ENCODE measurements at places on chromosomes 11 and 22. TPM values are rescaled to one million over a fixed set of nuclear protein-coding genes. Genes with fewer than 3 reads are reported as not detected.

ZBTB16 gene
- not detected for total RNA-seq

HBG1 gene
- not detected for total RNA-seq

APOBEC3H gene
- not detected for total RNA-seq

CRACR2B gene
- 9.6 TPM for total RNA-seq

OTOG gene
- not detected for total RNA-seq

ZP1 gene
- not detected for total RNA-seq

AP1B1 gene
- total RNA-seq, result 65.6 TPM

DNA sequence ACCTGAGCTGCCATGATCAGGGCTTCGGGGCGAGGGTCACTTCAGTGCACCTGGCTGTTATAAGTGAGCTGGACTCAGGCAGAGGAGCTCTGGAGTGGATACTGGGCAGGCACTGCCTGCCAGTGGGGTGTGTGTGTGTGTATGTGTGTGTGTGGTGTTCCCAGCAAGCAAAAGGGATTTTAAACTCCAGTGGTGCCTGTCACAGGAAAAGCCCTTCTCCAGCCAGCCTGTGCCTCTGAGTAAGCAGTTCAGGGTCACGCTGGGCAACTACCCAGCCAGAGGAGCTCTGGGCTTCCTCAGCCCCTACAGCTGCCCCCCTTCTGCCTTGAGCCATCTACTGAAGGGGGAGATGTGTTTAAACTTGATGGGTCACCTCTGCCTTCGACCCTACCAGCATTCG lies 109.0 kb downstream of the OSBP2 start:
- no peak for DNase-seq

DNA sequence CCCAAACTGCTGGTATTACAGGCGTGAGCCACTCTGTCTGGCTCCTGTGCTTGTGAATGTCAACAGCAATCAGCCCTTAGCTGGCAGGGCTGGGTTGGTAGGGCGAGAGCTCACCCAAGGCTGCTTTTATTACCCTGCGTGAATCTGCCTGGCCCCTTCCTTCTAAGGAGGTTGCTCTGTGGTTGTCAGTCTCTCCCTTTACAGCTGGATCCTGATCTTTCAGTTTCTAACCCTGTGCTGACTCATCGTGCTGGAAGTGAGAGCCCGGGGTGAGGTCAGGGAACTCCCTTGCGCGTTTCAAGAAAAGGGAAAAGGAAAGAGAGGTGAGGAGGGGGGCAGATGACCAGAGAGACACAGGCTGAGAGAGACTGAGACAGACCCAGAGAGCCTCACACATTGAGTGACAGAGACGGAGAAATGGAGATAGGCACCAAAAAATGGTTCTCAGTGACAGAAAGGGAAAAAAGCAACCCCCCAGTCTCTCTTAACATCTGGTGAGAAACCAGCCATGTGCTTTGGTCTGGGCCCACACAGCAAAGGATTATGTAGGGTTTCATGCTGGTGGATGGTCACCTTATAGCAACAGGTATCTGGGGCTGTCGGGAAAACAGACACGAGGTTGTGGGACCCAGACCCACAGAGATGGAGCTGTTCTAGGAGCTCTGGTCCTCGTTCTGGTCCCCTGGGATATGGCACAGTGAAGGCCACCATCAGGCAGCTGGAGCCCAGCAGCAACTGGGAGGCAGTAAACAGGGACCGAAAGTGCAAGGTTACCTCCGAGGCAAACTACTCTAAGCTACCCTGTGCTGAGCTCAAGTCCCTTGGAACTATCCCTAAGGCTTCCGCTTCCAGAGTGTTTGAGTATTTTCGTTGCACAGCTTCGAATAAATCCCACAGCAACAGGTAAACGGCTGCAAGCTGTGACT lies 2.5 kb downstream of the TCN2 start:
- DNase-seq, result peak; percentile 87

DNA sequence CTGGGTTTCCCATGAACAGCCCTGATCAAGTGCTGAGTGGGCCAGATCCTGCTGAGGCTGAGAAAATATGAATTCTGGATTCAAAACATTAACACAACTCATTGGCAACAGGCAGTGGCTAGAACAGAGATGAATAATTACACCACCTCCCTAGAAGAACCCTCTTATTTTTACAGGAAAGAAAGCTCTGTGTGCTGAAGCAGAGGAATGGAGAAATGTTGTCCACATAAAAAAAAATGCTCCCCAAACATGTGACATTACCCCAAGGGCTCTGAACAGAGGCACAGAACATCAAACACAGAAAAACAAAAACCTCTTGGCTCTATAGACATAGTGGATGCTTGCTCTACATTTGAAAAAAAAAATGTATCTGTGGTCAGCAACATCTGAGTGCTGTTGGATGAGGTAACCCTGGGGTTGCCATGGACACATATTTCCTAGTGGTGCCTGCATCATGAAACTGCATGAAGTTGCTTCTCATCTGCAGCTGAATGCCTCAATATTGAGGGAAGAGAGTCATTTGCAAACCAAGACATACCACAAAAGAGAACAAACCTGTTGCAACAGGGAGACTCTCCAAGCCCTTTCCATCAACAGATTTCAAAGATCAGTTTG lies 98.8 kb downstream of the SNX19 start:
- peak; percentile 51 for DNase-seq

DNA sequence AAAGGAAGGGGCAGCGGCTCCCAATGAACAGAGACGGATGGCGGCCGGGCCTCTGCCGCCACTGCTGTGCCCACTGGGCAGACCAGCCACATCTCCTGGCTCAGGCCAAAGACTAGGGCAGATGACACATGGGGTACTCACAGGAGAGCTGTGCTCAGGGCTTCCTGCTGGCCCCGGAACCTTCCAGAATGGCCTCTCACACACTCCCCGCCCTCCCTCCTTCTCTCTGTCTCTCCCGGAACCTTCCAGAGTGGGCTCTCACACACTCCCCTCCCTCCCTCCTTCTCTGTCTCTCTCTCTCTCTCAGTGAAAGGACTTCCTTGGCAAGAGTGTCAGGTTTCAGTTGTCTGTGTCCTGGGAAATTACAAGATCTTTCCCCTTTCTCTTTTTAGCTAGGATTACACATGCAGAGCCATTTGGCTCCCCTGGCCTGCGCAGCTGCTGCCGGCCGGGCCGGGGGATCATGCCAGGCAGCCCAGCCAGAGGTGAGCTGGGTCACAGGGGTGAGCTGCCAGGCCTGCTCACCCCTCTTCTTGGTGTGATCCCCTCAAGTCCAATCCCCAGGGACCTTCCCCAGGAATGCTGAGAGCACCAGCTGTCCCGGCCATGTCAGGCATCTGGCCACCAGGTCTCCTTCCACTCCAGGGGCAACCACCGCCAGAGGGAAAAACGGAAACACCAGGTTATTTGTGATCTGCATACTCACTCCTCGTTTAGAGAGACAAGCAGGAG lies 45.3 kb upstream of the ADA2 start:
- DNase-seq, result peak; percentile 20

DNA sequence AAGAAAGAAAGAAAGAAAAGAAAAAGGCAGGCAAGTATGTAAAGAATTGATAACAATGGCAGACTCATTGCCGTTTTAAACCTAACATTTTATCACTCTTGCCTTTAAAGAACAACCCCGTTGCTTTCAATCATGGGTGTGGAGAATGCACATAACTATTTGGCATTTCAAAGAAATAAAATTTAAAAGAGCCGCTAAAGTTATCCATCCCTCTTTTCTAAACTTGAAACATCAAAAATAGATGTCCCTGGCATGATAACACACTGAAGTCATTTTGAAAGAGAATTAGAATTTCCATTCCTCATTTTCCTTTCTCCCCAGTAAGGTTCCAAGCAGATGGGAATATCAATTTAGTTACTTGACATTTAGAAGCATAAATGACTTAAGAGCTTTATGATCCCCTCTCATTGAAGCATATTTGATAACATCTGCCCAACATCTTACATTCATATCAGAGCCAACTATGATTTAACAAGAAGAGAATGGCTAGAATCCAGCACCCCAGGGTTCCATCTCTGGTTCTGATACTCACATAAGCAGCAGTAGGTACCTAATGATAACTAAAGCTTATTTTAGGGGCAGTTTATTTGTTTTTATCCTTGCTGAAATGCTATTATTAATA lies 529.6 kb upstream of the LRRC4C start:
- DNase-seq, result no peak
